ENCODE measurements at places on chromosomes 5 and 9.

DNA sequence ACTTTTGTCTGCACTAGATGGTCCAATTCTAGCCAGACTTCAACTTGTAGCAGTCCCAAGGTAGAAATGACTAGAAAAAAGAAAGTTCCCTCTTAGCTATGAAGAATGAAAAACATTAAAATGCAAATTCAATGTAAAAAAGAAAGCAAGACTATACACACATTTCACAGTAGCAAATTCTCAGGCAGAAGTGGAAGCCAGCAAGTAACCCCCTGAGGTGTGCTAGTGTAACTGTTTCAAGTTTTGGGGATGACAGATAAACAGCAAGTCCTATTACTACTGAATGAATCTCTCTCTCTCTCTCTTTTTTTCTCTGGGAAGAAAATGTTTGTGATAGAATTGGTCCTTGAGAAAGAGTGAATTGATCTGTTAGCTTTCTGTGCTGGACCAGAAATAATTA is 185.6 kb downstream of the EFNA5 start:
- no peak for DNase-seq

DNA sequence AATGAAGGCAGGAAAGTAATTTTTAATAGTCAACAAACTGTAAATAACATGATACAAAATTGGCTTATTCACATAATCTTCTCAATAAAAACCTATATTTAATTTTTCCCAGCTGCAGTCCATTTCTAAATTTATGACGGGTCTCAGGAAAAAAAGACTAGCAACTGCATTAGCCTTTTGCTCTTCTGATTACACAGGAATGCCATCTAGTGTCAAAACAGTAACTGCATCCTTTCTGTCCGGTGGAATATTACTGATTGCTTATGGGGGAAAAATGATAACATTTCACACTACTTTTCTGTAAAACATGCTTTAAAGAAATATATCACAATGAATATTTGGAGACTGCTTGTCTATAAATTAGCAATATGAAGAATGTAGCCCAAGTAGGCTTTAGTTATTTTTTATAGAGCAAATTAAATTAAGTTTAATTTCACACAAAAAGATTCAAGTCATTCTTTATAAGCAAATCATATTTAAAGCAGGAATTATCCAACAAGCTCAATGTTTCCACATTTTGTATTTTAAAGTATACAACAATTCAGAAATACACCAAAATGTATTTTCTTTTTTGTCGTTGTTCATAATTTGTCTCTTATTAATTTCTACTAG is 534.7 kb downstream of the CDH10 start:
- no peak for DNase-seq

DNA sequence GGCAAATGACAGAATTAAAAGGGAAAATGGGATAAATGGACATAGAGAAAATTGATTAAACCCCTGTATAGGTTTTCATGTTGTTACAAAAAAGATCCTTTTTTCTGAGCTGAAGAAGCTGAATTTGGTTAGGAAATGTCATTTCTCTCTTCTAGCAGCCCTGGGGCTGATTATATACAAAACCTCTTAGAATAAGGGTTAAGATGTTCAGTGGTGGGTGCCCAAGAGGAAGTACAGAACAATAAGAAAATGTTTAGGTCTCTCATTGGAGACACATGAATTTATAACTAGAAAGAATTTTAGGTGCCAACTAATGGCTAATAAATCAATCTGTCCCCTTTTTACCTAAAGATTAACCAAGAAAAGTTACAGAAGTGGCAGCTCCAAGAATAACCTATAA is 14.2 kb downstream of the ABHD17B start:
- no peak for DNase-seq

DNA sequence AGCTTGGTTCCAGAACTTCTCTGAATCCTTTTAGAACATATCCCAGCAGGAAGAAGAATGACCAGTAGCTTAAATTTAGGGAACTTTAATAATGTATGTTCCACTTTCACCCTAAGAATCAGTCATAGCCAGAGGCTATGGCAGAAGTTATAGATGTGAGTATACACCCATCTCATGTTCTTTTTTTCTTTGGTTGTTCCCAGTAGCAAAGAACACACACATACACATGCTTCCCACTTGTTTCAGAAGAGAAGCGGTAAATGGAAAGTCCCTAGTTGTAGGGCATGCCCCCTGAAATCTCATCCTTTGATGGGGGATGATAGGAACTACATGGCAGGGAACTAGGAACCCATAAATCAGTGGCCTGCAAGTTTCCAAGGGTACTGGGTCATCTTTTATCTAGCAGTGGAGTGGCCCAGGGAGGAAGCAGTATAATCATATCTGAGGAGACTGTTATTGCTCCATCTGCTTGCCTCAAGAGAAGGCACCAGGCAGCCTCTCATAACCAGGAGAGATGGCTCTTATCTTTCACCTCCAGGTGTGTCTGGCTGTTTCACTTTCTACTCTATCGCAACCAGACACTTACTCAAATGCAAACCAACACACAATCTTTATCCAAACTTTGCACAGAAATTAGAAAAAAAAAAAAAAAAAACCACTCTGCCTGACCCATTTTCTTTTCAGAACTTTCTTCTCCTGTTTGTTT is 109.5 kb downstream of the SNCAIP start:
- no peak for DNase-seq

All from uterus (tissue), 4 donors.